ENCODE measurements at places on chromosomes 5 and 9. TPM values are rescaled to one million over a fixed set of nuclear protein-coding genes. Genes with fewer than 3 reads are reported as not detected.

ENG gene
- total RNA-seq = 9.4 TPM

TPPP gene
- 3.7 TPM for total RNA-seq

PAPPA gene
- 0.52 TPM for total RNA-seq

KIF12 gene
- not detected for total RNA-seq

CAMK2A gene
- total RNA-seq = 45.9 TPM

IL9 gene
- total RNA-seq = not detected

SIT1 gene
- total RNA-seq = 1.0 TPM

STC2 gene
- 3.1 TPM for total RNA-seq

TMEM174 gene
- total RNA-seq = not detected

PPP3R2 gene
- not detected for total RNA-seq

PCDHB12 gene
- 1.6 TPM for total RNA-seq

DDX4 gene
- total RNA-seq = not detected

POLR1E gene
- 38.1 TPM for total RNA-seq

ANGPTL2 gene
- total RNA-seq = 37.6 TPM

TAS2R1 gene
- not detected for total RNA-seq

GRXCR2 gene
- not detected for total RNA-seq

NEURL1B gene
- total RNA-seq = 23.0 TPM

ADAMTS13 gene
- 1.6 TPM for total RNA-seq

CDKN2B gene
- total RNA-seq = not detected

KIF20A gene
- 8.9 TPM for total RNA-seq

ORM2 gene
- total RNA-seq = not detected

STPG3 gene
- total RNA-seq = not detected

LMNB1 gene
- total RNA-seq = 27.7 TPM

CCDC171 gene
- total RNA-seq = 5.7 TPM

TMC1 gene
- total RNA-seq = 0.52 TPM

LRRC19 gene
- total RNA-seq = not detected

ZDHHC11 gene
- total RNA-seq = 1.0 TPM

ZBED3 gene
- total RNA-seq = 0.52 TPM

RANBP17 gene
- total RNA-seq = 79.9 TPM

FGF18 gene
- total RNA-seq = 3.1 TPM

N4BP3 gene
- 12.0 TPM for total RNA-seq

SYNPO gene
- 6.3 TPM for total RNA-seq

GRM6 gene
- not detected for total RNA-seq

MLANA gene
- not detected for total RNA-seq
